ENCODE measurements at places on chromosomes 12 and 14.
A peak's percentile ranks its signal among the peaks of the same experiment; 100 is the strongest.

- DNase-seq = no peak
Observed at GRCh38 chr12:6834254-6834653, 6.0 kb downstream of the P3H3 start.

GRCh38 chr12:6093764-6094163 is 30.7 kb downstream of the VWF start:
- DNase-seq = no peak

- no peak for DNase-seq
Observed at GRCh38 chr14:101813833-101814232, 52.3 kb downstream of the PPP2R5C start.

DNA sequence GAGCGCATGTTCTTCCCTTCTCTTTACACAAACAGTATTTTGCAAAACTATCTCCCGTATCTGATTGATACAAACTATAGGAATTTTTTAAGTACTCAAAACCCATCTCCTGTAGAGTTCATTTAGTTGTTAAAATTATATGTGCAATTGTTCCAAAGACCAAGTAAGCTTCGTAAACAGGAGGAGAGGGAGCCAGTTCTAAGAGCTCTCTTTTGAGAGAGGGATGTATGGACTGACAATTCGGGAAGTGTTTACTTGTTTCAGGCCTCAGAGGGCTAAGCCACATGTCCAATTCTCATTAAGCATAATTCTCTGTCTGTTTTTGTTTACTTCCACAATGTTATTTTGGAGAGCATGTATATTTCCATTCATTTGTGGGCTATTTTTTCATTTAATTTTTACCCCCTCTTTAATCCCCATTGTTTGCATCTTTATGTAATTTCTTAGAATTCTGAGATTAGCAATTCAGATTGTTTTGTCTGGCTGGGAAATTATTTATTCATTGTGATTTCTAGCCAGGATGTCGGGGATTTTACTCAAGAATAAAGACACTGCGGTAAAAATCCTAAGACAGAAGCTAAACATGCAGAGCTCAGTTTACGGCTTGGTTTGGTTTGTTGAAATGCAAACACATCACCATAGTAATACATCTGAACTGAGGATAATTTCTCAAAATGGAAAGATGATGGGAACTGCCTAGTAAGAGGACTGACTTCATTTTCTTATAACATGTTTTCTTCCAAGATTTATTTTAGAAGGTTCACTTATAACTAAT is 126.8 kb downstream of the KCNK10 start:
- no peak for DNase-seq

DNA sequence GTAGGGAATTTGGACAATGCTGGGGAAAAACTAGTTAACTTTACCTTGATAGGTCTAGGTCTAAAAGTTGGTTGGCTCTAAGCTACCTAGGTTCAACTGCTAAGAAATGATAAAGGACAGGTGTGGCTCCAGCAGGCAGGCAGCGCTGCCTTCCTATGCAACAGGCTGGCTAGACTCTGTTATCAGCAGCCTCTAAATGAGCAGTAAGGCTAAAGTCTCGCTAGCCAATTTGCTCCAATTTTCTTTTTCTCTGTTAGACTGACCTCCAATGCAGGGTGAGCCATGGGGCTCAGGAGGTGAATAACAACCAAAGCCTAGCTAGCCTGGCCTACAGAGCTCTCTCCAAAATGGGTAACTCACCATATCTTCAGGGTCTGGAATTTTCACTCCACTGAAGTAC is 26.5 kb downstream of the DMAC2L start:
- no peak for DNase-seq

DNA sequence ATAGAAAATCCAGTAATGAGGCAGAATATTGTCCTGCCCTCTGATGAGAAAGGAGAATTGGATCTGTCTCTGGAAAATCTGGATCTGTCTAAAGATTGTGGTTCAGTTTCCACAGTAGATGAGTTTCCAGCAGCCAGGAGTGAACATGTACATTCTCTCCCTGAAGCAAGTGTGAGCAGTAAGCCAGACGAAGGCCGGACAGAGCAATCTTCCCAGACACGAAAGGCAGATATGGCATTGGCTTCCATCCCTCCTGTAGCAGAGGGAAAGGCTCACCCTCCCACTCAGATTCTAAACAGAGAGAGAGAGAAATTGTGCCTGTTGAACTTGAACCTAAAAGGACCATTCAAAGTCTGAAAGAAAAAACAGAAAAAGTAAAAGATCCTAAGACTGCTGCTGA is 31.4 kb downstream of the PARP11 start:
- no peak for DNase-seq

DNA sequence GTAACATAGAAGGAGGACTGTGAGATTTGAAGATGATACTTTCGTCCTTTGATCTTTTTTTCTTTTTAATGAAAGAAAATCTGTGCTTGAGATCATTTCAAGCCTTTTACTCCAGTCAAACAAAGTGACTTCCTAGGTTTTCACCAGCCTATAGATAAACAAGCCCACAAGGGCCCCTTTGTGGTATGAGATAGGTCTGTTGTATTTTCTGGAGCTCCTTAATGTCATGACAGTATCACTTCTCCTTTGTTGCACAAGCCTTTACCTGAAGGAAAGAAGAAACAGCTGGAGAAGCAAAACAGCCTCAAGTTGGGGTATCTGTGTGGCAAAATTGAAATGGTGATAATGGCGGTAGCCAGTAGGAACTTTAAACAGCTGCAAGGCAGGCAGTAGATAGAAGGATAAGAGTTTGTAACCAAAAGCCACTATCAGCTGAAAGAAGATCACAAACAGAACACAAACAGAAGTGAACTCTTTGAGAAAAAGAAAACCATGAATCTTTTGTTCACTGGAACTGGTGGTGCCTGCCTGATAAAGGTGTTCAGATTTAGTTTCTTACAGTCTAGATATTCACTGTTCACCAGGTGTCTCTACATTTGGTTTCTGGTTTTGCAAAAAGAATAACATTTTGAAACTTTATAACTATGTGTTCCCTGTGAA is 96.8 kb downstream of the LGR5 start:
- no peak for DNase-seq

DNA sequence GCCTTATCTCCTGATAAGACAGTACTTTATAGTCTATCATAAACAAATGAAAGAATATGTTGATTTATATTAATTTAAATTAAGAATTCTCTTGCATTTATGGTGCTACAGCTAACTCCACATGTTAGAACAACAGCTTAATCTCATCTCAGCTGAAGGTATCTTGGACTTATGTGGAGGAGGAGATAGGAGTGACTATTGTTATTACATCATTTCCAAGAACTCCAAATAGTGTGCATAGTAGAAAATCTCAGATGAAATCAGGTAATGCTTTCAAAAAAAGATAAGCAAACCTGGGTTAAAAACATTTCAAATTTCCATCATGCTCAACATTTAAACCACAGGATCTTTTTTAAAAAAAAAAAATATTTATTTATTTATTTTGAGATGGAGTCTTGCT is 31.3 kb upstream of the ISM2 start:
- DNase-seq = no peak

DNA sequence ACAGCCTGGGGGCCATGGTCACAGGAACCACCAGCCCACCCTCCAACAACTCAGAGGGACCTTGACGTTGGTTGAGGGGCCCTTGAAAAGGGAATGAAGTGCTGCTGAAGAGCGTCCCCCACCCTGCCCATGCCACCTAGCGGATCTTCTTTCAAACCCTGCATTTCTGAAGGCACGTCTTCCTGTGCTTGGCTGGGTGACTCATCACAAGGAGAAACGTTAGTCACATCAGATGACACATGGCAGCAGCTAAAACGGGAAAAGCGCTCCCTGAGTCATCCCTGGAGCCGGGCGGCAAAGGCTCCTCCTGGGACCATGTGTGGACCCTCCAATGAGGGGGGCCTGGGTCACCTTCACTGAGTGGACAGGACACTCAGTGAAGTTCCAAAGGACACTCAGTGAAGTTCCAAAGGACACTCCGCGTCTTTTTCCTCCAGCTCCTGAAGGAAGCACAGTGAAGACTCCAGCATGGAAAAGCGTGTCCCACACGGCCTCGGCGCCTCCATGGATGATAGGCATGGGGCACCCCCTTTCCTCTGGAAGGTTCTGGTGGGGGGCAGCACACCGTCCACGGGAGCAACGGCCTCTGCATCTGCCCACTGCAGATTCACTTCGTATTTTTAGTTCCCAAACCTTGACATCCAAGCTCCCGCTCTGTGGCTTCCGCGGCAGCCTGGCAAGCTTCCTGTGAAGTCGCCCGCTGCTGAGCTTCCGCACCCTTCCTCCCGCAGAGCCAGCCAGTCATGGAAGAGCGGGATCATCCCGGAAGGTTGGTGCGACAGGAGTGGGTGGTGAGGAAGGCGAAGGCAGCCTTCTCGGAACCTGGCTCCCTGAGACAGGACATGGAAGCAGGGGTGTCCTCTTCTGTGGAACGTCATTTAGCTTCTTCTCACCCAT is 383.4 kb downstream of the VRK1 start:
- DNase-seq = peak; percentile 29

Measured in CD4-positive, alpha-beta T cell treated with Interleukin-17A for 4 hours (primary cell).